ENCODE measurements at places on chromosomes 6 and 20.
A peak's percentile ranks its signal among the peaks of the same experiment; 100 is the strongest.

GRCh38 chr6:31351401-31352309, 5.3 kb downstream of the HLA-B start:
- DNase-seq, result no peak

DNA sequence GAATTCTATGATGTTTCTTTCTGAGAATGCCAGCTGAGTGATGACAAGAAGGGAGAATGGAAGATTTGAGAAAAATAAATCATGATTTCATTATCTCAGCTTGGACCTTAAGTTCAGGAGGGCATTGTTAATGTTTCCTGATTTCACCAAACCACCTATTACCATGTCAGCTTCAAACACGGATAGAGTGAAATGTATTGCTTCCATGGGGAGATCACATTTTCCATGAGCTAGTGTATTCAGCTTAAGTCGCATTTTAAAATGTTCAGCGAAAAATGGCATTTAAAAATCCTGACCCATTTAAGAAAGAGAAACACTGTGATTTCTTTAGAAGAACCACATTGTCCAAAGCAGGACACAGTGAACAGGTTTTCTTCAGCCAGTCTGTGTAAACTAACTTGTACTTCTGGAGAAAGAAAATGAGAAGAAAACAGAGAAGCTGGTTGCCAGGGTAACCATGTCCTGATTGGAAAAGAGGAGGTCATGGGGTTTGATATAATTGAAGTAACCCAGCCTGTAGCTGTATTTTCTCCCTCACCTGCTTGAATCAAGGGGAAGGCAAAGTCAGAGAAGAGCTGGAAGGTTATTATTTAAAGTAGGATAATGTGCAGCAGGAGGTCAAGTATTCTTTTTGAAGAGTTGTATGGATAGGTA, 684.1 kb upstream of the NRSN1 start:
- DNase-seq, result no peak

- no peak for DNase-seq
These were observed 680.4 kb upstream of the MAP3K7 start for GRCh38 chr6:91267246-91267645.

GRCh38 chr6:126907312-126907711, 211.2 kb upstream of the RSPO3 start:
- no peak for DNase-seq

DNA sequence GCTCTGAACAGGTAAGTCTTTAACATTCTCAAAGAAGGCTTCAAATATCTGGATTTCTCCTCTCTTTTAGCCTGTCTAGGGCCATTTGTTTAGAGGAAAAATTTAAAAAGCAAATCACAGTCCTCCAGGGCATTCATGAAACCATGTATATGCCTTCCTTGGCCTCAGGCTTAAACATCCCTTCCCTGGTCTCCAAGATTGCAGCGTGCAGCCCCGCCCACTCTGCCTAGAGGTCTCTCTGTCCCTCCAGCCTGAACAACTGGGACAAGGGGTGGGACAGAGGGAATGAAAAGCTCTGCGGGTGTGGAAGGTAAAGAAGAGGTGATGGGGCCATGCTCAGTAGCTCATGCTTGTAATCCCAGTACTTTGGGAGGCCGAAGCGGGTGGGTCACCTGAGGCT, 9.8 kb upstream of the CBFA2T2 start:
- DNase-seq, result no peak

DNA sequence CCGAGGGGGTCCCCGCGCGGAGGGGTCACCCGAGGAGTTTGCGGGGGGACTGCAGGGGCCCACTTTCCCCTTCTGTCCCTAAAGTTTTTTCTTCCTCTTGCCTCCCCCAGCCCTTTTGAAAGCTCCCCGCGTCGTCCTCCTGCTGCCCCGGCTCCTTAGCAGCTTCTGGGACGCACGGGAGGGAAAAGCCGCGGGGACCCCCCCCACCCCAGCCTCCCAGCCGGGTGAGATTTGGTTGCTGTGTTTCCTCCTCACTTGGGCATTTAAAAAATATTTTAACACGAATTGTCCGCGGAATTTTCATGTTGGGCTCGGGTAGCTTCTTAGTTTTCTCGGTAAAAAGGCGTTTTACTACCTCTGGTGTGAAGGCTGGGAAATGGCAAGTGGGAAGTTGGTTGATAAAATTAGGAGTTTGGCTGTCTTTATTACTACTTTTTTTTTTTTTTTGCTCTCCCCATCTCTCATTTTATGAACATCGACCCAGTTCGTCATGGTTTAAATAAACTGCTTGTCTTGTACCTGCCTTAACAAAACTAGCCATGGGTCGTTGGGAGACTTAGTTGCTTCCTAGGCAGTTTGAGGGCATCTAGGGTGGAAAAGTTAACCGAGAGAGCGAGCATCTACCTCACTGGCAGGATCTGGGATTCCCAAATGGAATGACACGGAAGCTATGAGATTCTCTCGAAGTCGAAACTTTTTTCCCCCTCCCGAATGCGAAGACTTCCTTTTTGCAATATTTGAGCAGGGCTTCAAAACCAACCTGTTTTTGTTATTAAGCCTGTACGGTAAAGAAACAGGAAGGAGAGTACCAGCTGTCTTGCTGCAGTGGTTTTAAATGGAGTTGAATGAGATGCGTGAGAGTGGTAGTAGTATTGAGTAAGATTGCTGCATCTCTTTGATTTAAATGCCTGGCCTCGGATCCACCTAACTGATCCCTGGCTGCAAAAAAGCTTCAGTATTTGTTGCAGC, 868 bp downstream of the NCOA3 start:
- peak; percentile 25 for DNase-seq

DNA sequence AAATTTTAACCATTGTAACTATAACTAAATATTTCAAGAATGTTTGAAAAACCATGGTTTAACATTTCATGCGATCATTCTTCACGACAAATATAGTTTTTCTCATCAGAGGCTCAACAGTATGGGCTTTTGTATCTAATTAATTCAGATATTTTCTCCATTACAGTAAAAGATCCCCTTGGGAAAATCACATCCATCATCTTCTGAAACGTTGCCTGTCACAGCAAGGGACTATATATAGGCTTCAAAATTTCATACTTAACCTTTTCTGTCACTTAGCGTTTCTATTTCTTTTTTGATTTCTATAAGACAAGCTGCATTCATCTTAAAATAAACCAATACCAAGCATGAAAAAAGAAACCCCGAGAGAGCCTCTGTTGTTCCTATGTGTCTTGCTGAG, 710.0 kb downstream of the PRKN start:
- DNase-seq, result no peak

GRCh38 chr6:10073341-10073740, 341.5 kb downstream of the TFAP2A start:
- DNase-seq, result no peak

Measured in Ammon's horn (tissue), 1 donor.